ENCODE measurements at places on chromosomes 11 and 22.
A peak's percentile ranks its signal among the peaks of the same experiment; 100 is the strongest.

GRCh38 chr11:102559839-102560238 lies 29.3 kb upstream of the MMP7 start:
- DNase-seq: no peak

- no peak for DNase-seq
These were observed 690.3 kb downstream of the FAM181B start for GRCh38 chr11:82043316-82043715.

DNA sequence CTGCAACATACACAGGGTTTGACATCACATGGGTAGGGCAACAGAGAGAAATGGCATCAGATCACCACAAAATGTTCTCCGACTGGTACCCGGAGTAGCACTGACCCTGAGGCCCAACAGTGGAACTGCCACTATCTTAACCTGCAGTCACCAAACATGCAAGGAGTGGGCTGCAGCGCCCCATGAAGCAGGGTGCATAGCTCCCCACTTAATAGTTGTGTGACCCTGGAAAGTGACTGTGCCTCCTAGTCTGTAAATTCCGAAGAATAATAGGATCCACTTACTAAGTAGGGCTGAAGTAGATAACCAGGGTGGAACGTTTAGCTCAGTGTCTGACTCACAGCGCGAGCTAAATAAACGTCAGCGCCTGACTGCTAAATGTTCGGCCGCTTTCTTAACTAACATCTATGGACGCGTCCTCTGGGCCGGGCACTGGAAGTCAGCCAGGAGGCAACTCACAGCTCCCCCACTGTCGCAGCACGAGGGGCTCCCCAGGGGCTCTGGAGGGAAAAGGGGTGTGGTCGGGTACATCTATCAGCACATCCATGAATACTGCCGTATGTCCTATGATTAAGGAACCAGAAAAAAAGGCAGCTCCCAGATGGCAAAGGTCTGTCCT lies 777 bp downstream of the LTO1 start:
- no peak for DNase-seq

DNA sequence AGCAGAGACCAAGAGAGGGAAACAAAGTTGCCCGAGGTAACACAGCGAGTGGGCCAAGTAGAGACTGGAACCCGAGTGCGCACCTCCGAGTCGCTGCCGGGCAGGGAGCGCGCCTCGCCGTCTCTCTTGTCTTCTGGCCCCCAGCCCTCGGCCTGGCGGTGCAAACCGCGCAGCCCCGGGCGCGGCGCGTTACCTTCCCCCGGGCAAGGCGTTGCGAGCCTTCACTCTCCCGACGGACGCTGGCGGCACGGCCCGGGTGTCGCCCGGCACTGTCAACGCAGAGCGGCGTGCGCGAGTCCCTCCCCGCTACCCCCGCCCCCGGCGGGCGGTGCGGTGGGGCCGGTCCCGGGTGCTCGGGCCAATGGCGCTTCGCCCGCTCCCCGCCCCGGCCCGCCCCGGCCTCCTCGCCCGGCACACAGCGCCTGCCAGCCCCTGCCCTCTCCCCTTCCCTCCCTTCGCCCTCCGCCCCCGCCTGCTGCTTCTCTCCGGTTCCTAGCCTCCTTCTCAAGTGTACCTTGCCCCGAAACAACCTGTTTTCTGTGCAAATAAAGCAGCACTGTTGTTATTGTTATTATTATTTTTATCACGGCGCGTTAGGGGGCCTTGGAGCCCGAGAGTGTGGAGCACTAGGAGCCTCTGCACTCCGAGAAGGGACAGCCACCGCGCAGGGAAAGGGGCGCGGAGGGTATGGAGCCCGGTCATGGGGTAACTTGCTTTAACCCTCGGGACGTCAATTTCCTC lies at the start of gene SYTL2:
Gene SYTL2 (minus strand): TSS at position 271 of the 741 bp plus-strand sequence. CDS start 53,416 bp downstream, outside the sequence.
- peak; percentile 59 for DNase-seq

DNA sequence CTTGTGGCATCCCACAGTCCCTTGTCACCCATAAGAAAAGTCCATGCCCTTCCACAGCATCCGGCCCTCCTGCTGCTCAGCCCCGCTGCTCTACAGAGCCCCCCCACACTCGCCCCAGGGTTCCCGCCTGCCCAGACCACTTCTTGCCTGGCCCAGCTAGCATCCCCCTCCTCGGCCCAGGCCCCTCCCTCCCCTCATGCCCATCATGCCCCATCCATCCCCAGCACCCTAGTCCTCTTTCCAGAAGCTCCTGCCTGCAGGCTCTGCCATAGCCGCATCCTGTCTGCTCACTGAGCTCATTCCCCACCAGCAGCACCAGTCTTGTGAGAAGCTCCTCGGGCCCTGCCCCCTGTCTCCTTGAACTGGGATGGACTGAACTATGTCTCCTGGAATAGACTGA lies 54.4 kb downstream of the LINC01488 start:
- DNase-seq: no peak

- no peak for DNase-seq
These were observed 54.2 kb downstream of the LGR4 start for GRCh38 chr11:27418356-27418755.

DNA sequence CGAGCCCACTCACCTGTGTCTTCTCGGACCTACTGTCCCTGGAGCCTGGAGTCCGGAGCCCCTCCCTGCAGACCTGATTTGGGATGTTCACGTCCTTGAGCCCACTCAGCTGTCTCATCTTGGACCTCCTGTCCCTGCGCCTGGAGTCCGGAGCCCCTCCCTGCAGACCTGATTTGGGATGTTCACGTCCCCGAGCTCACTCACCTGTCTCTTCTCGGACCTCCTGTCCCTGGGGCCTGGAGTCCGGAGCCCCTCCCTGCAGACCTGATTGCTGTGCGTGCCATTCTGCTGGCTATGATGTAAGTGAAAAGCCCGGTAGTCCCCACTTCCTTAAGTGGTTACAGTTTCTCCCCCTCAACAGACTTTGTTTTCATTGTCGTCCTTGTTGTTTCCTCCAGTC lies 867.1 kb downstream of the BRD1 start:
- DNase-seq: no peak

GRCh38 chr11:63672936-63673539 lies 1.9 kb upstream of the ATL3 start:
- DNase-seq: no peak

GRCh38 chr11:124766156-124766555 lies 4.1 kb upstream of the ESAM start:
- no peak for DNase-seq

DNA sequence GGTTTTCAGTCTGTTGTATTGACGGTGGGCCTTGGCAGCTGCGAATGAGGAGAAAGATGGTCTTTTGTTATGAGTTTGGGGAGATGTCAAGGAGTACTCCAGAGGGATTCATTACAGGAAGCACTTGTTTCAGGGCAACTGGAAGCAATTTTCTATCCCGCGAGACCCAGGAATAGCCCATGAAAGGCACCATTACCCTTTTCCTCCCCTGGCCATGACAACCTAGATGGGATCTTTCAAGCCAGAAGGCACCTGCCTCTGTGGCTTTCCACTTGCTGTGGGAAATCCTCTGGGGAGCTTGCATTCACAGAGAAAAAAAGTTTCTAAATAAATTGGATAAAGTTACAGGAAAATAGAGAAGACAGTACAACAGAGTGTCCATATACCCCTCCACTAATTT lies 2.7 kb downstream of the ZNF215 start:
- no peak for DNase-seq

DNA sequence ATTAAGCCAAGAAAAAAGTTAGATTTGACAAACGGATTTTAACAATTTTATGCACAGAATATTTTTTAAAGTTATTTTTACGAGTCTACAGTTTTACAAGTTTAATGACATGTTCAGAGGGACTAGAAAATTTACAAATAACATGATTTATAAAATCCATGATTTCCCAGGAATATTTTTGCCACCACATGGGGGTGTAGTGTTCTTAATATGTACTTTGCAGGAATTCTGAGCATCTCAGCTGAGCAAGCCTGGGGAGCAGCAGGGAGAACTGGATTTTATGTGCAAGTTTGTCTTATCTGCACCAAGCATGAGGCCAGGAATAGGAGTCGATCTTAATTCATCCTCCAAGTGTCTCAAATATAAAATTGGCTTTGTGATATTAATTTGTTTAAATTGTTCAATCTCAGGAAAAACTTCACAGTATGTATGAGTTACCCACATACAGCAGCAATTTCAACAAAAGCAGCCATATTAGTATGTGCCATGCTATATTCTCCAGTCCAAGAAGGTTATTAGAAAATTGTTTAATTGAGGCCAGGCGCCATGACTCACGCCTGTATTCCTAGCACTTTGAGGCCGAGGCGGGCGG lies 826.3 kb downstream of the DLG2 start:
- DNase-seq: no peak

GRCh38 chr11:46553814-46554212 lies 40.0 kb downstream of the AMBRA1 start:
- no peak for DNase-seq

DNA sequence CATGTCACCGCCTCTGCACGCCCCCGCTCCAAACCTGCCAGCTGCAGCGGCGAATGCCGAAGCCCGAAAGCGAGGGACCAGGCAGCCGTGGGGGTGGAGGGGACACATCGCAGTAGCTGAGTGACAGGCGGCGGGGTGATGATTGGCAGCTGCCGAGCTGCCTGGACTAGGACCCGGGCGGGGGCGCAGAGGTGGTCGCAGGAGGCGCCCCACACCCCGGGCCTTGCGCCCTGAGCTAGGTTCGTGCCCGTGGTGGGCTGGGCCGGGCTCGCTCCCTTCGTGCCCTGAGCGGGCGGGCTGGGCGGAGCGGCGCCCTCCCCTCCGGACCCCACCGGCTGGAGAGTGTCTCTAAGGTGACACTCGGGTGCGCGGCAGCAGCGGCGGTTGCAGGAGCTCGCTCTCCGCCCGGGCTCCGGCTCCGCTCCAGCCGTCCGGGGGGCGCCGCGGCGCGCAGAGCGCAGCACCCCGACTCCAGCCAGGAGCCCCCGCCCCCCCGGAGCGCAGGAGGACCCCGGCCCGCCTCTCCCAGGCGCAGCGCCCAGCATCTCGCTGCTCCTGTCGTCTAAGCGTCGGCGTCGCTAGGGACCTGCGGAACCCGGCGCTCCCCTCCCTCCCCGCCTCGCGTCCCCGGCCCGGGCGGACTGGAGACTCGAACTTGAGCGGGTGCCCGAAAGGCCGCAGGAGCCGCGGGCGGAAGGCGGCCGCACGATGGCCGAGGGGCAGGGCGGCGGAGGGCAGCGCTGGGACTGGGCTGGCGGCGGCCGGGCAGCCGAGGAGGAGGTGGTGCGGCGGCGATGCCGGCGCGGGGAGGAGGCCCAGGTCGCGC lies 14.5 kb upstream of the DGKZ start:
- no peak for DNase-seq

- no peak for DNase-seq
These were observed 37.3 kb upstream of the TEAD1 start for GRCh38 chr11:12636871-12637410.

DNA sequence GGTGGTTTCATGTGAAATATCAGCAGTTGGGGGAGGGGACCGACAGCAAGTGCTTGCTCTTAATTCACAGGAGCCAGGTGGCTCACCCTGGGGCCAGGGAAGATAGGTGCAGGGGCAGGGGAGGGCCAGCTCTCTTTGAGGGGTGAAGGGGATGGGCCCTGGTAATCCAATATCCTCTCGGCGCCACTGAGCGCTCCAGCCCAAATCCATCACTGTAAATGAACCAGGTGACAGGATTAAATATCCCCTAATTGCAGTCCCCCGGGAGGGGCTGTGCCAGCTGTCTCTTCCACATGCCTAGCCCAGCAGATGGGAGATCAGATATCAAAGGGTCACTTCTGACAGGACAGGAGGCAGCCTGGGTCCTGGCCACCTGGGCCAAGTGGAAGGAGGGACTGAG lies 531.8 kb upstream of the CADM1 start:
- no peak for DNase-seq

- DNase-seq: no peak
These were observed 24.0 kb upstream of the OR10W1 start for GRCh38 chr11:58292017-58292416.

GRCh38 chr22:44019846-44020245 lies 4.3 kb upstream of the PARVB start:
- DNase-seq: no peak

DNA sequence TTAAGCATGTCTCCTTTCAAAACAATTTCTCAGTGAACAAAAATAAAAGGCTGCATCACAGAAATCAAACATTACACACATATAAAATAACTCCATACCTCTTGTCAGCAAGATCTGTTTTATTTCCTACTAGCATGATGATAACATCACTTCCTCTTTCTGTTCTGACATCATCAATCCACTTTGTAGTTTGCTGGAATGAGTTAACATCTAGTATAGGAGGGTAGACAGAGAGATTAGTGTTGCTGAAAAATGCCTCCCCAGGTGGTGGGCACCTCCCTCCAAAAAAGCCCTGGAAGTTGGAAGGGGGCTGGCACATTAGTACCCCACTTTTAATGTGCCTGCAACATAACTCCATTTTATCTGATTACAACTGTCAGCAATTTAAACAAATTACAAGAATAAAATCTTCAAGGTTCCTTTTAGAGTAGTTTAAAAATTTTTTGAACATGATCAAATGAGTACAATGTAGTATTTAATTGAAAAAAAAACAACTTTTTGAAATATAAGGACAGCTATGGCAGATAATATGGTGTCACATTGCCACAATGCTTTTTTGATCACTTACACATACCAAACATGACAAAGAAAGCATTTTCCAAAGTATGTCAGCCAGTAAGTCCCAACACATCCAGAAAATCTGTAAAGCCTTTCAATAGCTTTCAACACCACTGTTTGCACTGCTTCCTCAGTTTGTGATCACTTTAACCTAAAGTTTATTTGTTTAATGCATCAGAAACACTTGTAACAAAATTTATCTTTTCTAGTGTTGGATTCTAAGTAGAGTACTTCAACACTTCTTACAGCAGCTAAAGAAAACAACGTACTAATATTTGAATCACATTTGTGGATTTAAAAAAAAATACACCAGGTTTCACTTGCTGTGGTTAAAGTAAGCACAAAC lies 44.5 kb downstream of the RAB6A start:
- DNase-seq: no peak

- DNase-seq: no peak
These were observed 48.7 kb upstream of the USP47 start for GRCh38 chr11:11793073-11793472.

- DNase-seq: peak; percentile 54
These were observed 35.7 kb upstream of the DKK3 start for GRCh38 chr11:12043959-12044791.

DNA sequence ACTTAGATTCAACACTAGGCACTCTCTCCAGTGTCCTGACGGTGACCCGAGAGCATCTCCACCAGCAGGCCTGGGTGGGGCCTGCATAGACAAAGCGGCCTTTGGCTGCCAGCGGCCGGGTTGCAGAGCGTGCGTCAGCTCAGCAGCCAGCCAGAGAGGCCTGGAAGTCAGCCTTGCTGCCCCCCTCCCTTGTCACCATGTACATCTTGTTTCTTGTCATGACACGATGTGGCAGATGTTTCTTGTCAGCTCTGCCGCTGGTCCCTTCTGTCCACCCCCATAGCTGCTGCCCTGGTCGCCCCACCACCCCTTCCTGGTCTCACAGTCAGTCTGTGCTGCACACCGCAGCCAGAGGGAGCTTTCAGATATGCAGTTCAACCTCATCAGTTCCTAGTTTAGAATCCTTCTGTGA lies 33.1 kb upstream of the CBX7 start:
- DNase-seq: peak; percentile 40

GRCh38 chr11:71252269-71252769 lies at the start of gene SHANK2:
Gene SHANK2 (minus strand): TSS chr11:71252577. CDS start chr11:71147326, 105,251 bp downstream.
- no peak for DNase-seq

DNA sequence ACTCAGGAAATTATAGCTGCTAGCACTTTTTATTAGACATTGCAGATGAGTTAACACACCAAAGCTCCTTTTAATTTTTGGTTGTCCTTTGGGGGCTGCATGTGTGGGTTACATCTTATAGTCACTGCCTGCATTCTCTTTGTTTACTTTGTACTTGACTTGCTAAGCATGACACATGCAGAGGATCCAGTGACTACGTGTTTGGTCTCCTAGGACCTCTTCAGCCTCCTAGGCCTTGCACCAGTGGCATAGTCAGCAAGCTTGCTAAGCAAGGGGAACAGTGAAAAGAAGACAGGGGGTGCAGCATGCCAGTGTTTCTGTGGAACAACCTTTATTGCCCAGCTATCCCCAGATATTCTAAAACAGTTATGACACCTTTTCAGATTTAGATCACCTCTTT lies 108.2 kb downstream of the PAX6 start:
- no peak for DNase-seq
